ENCODE measurements at places on chromosomes 3 and 15.

DNA sequence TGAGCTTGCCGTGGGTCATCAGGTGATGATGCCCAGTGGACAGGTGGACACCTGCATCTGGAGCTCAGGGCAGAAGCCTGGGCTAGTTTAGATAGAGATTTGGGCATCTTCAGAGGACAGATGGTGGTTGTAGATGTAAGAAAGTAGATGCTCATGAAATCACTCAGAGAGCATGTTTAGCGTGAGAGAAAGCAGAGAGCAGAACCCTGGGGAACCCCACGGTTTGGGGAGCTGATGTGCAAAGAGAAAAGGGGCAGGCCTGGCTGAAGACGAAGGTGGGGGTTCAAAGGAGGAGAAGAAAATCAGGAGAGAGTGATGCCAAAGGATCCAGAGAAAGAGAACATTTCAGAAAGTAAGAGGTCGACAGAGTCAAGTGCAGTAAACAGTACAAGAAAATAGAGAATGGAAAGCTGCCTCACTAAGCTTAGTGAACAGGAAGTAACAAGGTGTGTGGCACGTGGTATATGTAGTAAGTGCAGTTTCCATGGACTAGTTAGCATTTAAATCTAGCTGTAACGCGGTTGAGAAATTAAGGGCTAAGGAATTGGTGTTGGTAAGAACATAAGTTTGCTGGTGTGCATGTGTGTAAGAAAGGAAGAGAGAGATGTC is 13.5 kb downstream of the TIGIT start:
- H3K36me3 ChIP-seq, result no peaks in the 10 kb centered on the region
- no peak for DNase-seq
- H3K4me1 ChIP-seq, result peaks cover 4% of the 10 kb centered on the region
- H3K27ac ChIP-seq, result no peak overlapping the region
- H3K4me3 ChIP-seq, result no peak overlapping the region

DNA sequence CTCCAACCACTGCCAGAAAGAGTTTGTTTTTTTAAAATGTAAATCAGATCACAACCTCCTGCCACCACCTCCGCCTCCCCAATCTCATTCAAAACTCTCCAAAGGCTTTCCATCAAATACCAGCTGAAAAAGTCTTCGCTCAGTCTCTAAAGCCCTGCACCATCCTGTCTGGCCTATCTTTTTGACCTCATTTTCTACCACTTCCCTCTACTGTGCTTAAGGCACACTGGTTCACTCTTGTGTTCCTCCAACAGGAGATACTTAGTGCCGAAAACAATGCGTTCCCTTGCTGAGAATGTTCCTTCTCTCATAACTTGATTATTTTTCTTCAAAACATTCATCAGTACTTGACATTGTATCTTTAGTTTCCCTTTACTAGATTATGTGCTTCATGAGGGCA is 3.5 kb downstream of the BTBD1 start:
- H3K36me3 ChIP-seq, result no peaks in the 10 kb centered on the region
- no peak overlapping the region for H3K4me3 ChIP-seq
- peaks cover 27% of the 10 kb centered on the region for H3K4me1 ChIP-seq
- no peak overlapping the region for H3K27ac ChIP-seq
- DNase-seq, result no peak

DNA sequence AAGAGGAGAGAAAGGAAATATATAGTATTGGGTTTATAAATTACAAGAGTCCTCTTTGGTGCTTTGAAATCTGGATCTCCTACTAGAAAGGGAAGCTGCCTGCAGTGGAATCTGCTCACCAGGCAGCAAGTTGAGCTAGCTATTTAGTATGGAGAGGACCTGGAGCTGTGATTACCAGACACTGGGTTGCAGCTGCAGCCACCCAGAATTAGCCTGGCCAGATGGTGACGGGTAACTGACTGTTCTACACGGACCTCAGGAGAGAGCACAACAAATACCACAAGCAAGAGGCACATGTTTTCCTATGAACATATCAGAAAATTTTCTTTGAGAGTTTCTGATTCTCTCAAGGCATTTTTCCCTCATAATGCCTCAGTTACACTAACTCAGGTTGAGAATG is 46.5 kb downstream of the SYNPR start:
- H3K4me1 ChIP-seq, result peaks cover 8% of the 10 kb centered on the region
- H3K27me3 ChIP-seq, result no peaks in the 10 kb centered on the region
- H3K36me3 ChIP-seq, result no peaks in the 10 kb centered on the region

GRCh38 chr3:97197830-97198229 is 383.4 kb downstream of the EPHA6 start:
- no peak overlapping the region for H3K4me3 ChIP-seq
- H3K27me3 ChIP-seq, result no peaks in the 10 kb centered on the region
- H3K36me3 ChIP-seq, result no peaks in the 10 kb centered on the region

GRCh38 chr15:99441444-99441800 is 124.4 kb upstream of the MEF2A start:
- no peak overlapping the region for H3K4me3 ChIP-seq
- no peak for DNase-seq
- no peak overlapping the region for H3K27ac ChIP-seq
- peaks cover 19% of the 10 kb centered on the region for H3K4me1 ChIP-seq
- no peaks in the 10 kb centered on the region for H3K27me3 ChIP-seq

DNA sequence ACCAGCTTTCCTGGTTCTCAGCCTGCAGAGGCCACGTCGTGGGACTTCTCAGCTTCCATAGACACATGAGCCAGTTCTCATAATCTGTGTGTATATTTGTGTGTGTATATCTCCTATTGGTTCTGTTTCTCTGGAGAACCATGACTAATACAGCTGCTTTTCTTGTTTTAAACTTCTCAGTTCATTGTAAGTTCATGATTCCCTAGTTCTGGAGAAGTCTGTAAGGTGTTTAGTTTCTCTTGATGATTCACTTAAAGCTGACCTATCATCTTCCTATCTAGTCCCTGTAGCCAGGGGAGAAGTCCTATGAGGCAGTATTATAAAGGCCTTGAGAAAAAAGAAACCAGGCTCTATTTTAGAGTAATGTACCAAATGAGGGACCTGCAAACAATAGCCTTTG is 147.7 kb downstream of the RYR3 start:
- H3K27me3 ChIP-seq, result no peaks in the 10 kb centered on the region
- no peak overlapping the region for H3K27ac ChIP-seq
- H3K36me3 ChIP-seq, result no peaks in the 10 kb centered on the region
- no peak overlapping the region for H3K4me3 ChIP-seq

DNA sequence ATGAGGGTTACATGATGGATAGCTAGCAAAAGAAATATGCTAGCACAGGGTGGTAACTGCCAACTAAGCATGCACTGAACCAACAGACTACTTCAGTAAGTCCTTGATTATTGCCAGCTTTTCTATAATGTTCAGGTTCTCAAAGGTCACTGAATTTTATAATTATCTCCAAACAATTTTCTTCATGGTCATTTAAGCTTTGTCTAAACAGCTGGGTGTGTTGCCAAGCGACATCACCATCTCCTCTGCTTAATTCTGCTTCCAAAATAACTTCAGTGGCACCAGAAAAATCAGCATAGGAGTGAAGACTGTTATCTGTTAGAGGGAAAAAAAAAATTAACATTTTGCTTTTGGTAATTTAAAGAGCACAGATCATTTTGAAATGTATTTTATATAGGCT is 54.6 kb upstream of the TOP2B start:
- H3K4me1 ChIP-seq, result no peaks in the 10 kb centered on the region
- H3K27me3 ChIP-seq, result no peaks in the 10 kb centered on the region
- no peak overlapping the region for H3K27ac ChIP-seq
- no peak for DNase-seq
- H3K4me3 ChIP-seq, result no peak overlapping the region

DNA sequence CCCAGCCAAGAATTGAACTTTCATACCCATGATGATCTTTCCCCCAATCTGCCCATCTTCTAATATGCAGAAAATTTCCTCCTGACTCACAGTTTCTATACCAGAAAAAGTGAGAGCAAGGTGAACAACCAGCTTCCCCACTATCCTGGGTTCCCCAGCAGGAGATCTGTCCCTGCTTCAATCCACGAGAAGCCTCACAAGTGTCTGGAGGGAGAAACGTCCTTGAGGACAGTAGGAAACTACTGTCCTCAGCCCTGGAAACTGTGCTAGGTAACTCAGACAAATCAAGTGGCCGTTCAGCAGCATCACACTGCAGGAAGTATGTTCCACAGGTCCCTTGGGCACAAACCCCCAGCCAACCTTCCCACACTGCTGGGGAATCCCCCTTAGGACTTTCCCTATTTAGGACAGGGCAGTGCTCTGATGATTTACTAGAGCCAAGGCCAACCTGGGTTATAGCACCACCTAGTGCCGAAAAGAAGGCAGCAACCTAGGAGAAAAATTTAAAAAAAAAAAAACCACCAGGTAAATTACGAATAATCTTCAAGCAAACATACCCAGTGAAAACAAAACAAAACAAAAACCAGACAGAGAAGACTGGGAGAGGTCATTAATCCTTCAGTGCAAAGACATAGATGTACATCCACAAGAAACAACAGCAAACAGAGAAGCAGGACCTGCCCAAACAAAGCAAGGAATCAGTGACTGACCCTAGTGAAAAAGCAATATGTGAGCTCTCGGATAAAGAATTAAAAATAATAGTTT is 36.0 kb downstream of the MORC1 start:
- H3K36me3 ChIP-seq, result no peaks in the 10 kb centered on the region
- no peak overlapping the region for H3K4me3 ChIP-seq
- H3K27me3 ChIP-seq, result peaks cover 5% of the 10 kb centered on the region
- DNase-seq, result peak; percentile 66

DNA sequence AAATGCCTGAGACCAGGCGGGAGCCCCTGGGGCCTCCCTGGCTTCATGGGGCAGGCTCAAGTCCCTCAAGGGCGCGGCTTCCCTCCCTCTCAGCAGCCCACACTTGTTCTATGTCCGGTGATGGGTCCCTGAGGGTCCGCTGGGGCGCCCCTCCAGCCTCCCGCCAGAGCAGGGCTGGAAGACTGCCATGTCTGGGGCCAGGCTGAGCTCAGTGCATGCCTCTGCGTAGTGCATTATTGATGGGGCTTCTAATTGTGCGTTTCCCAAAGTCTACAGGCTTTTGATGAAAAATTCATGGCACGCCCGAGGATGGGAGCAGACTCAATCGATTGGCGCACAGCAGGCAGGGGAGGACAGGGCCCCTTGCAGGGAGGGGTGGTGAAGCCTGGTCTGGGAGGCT is 51.3 kb downstream of the CYP11A1 start:
- peaks cover 26% of the 10 kb centered on the region for H3K4me1 ChIP-seq
- no peaks in the 10 kb centered on the region for H3K36me3 ChIP-seq
- no peaks in the 10 kb centered on the region for H3K27me3 ChIP-seq
- H3K27ac ChIP-seq, result no peak overlapping the region
- DNase-seq, result no peak

DNA sequence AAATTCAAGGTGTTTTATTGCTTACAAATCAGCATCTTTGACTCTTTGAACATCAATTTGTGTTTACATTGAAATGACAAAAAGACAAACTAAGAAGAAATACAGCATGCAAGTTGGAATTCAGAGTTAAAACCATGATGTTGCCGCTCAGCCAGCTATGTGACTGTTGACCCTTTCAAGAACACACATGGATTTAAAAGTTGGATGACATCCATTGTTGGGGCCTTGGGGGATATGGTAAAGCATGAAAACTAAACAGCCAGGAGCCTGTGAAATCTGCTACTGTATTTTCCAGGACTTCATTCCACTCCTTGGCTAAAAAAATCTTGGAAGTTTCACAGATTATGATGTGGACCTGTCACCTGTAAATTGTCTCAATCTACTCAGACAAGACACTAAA is 4.6 kb downstream of the P2RY1 start:
- peaks cover 26% of the 10 kb centered on the region for H3K27me3 ChIP-seq
- no peak overlapping the region for H3K27ac ChIP-seq
- no peak overlapping the region for H3K4me3 ChIP-seq
- no peaks in the 10 kb centered on the region for H3K36me3 ChIP-seq

DNA sequence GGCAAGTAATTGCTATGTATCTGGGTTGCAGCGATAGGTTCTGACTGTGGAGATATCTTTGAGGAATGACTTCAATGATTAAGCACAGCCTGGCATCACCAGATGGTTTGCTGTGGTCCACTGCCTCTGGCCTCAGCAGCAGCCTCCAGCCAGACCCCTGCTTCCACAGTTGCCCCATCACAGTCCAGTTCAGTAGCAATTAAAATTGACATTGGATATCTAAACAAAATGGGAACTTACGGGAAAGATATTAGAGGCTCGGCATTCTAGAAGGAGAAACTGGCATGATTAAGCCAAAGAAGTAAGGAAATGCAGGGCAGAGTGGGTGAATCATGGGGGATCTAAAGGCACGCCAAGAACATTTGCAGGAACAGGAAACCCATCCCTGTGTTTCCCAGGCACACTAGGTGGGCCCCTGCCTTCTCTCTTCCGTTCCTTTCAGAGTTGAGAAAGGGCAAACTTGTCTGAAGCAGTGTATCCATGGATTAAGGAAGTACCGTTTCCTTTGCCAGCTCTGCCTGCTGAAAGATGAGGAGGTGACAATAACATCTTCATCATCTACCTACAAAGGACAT is 36.3 kb upstream of the SH3BP5 start:
- H3K4me3 ChIP-seq, result no peak overlapping the region
- H3K4me1 ChIP-seq, result no peaks in the 10 kb centered on the region
- no peak for DNase-seq
- no peaks in the 10 kb centered on the region for H3K27me3 ChIP-seq
- no peak overlapping the region for H3K27ac ChIP-seq
- no peaks in the 10 kb centered on the region for H3K36me3 ChIP-seq

GRCh38 chr3:33035596-33035995 is 61.4 kb downstream of the GLB1 start:
- no peak overlapping the region for H3K27ac ChIP-seq
- H3K36me3 ChIP-seq, result no peaks in the 10 kb centered on the region
- no peaks in the 10 kb centered on the region for H3K4me1 ChIP-seq
- no peak overlapping the region for H3K4me3 ChIP-seq
- no peaks in the 10 kb centered on the region for H3K27me3 ChIP-seq

DNA sequence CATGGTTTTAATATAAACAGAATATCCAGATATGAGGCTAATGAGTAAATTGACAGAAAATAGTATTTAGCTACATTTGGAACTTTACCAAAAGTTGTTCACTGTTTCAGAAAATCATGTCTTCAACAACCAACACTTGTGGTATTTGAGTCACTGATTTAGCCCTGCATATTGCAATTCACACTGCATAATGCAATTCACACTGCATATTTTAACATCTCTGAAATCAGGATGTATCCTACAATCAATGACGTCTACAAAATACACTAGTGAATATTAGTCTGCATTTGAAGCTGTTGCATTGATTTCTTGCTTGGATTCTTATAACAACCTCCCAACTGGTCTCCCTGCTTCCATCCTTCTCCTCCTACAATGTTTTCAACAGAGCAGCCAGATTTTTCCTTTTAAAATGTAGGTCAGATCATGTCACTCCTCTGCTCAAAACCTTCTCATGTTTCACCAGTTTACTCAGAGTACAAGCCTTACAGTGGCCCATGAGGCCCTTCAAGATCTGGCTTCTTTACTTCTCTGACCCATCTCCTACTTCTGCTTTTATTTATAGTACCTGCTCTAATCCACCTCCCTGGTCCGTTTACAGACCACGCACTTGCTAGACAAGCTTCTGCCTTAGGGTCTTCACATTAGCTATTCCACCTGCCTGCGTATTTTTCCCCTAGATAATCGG is 11.4 kb upstream of the RAB11A start:
- H3K27me3 ChIP-seq, result no peaks in the 10 kb centered on the region
- H3K36me3 ChIP-seq, result no peaks in the 10 kb centered on the region

GRCh38 chr15:41286665-41287333 is 45.6 kb downstream of the OIP5 start:
- H3K27ac ChIP-seq, result no peak overlapping the region
- no peaks in the 10 kb centered on the region for H3K27me3 ChIP-seq
- H3K36me3 ChIP-seq, result peaks cover 26% of the 10 kb centered on the region
- H3K4me3 ChIP-seq, result peak overlapping the region; percentile 85
- H3K4me1 ChIP-seq, result peaks cover 5% of the 10 kb centered on the region
- no peak for DNase-seq

Data from neural progenitor cell (in vitro differentiated cells).